T-helper 2 cell (primary cell): ENCODE measurements at places on chromosomes 16 and 17.
A peak's percentile ranks its signal among the peaks of the same experiment; 100 is the strongest.

DNA sequence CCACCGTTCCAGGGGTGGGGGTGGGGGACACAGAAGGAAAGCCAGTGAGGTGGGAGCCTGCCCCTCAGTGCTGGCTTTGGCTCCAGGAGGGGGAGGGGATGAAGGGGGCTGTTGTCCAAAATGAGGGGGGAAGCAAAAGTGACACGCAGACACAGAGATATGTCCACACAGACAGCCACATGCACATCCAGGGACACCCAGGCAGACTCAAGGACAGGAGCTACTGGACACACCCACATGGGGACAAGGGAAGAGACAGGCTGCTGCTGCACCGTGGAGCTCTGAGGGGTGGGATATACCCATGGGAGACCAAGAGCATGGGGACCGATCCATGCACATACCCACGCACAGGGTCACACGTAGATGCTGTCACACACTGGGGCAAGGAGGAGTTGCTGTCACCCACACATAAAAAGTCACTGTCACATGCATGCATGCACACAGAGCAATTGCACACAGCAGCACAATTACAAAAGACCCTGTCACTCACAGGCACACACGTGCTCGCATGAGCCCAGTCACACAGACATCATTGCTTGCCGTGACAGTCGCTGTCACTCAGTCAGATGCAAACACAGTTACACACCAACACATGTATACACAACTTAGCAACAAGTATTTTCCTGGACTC lies 1.3 kb downstream of the THRA start:
- no peak for DNase-seq

- no peak for DNase-seq
These were observed 148.2 kb downstream of the C16orf78 start for GRCh38 chr16:49521734-49522325.

GRCh38 chr17:42311240-42312034 lies 23.1 kb downstream of the STAT5A start:
- no peak for DNase-seq

- no peak for DNase-seq
These were observed 224.0 kb upstream of the TNRC6C start for GRCh38 chr17:77734371-77735080.

DNA sequence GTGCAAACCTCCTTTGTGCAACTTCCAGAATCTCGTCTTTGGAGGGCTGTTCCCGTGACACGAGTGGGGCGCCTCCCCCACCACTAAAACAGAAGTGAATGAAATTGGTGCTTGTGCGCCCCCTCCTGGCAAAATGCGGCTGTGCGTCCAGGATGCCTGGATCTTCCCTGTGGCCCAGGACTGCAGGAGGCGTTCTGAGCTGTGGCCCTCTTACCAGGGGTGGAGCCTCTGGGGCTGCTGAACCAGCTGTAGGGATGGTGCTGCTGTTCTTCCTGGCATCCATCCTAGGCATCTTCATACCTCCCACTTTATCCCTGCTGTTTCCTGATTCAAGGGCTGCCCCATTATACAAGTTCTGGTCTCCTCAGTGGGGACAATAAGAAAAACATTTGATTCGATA lies 18.5 kb upstream of the NAGLU start:
- DNase-seq: peak; percentile 72

DNA sequence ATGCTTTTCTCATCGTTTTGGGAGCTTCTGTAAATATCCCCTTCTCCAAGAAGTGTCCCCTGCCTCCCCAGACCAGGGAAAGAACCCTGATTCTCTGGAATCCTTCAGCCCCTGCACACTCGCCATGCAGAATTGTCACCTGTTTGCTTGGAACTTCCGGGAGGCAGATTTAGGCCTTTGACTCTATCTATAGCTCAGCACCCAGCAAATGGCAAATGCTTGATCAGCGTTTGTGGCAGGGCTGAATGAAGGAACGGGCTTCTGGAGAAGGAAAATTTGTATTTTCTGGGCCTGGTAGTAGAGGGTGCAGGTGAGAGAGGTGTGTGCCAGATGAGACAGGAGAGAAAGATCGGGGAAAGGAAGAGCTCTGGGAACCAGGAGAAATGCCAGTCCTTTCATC lies 18.3 kb upstream of the CACNG4 start:
- DNase-seq: no peak

- DNase-seq: no peak
These were observed 27.5 kb downstream of the MPG start for GRCh38 chr16:105521-105920.

GRCh38 chr17:45018514-45018847 lies 33.0 kb downstream of the DCAKD start:
- DNase-seq: no peak

- no peak for DNase-seq
These were observed 9.2 kb downstream of the HS3ST6 start for GRCh38 chr16:1908983-1909382.

- no peak for DNase-seq
These were observed 136.3 kb upstream of the CHMP6 start for GRCh38 chr17:80855196-80855947.

DNA sequence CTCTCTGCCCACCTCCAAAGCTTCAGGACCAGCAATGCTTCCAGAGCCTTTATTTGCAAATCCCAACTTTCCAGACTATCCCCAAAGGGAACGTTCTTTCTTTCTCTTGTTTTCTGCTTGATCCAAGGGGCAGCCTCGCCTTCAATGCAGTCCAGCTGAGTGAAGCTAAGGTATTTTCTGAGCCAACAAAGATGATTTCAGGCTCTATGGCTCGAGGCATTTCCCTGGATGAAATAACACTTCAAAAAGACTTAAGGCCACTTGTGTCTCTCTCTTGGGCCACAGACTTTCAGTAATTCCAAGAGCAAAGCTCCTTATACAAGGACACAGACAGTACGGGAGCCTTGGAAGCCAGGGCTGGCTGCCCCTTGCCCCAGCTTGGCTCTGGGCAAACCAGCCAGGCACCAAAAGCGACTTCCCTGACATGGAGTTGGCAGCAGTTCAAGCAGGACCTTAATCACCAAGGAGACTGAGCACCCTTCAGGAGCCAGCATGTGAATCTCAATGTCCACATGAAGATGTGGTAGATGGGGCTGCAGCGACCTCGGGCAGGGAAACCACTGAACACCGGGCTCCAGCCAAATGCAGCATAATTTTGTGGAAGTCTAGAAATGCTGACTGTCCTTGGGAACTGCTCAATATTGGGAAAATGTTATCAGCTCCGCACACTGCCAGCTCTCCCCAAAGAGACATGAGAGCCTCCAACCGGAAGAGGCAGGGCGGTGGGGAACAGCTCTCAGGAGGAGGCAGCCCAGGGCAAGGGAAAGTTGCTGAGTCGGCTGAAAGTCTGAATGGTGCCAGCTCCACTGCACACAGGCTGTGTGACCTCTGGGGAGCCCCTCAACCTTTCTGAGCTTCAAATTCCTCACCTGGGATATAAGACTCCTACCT lies 39.0 kb downstream of the TK2 start:
- DNase-seq: no peak

- no peak for DNase-seq
These were observed 16.3 kb downstream of the SCPEP1 start for GRCh38 chr17:56994009-56994792.
